ENCODE measurements at places on chromosomes 6 and 20. TPM values are rescaled to one million over a fixed set of nuclear protein-coding genes. Genes with fewer than 3 reads are reported as not detected.

Gene SLC25A27
- total RNA-seq, result 31.9 TPM

DNA sequence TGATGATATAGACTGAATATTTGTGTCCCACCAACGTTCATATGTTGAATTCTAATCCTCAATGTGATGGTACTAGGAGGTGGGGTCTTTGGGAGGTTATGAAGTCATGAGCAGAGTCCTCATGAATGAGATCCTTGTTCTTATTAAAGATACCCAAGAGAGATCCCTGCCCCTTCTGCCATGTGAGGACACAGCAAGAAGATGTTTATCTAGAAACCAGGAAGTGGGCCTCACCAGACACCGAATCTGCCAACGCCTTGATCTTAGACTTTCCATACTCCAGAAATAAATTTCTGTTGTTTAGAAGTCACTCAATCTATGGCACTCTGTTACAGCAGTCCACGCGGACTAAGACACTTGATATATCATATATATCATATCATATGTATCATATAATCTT, 67.7 kb upstream of the GCM1 start:
- no peak for DNase-seq

Gene RBPJL
- total RNA-seq, result 1.5 TPM

- no peak for DNase-seq
These were observed 22.9 kb upstream of the PLEKHG1 start for GRCh38 chr6:150576651-150577226.

Gene IPCEF1
- total RNA-seq, result 0.77 TPM

Gene C6orf15
- not detected for total RNA-seq

GRCh38 chr20:39829661-39830060, 859.4 kb downstream of the MAFB start:
- DNase-seq, result no peak

DNA sequence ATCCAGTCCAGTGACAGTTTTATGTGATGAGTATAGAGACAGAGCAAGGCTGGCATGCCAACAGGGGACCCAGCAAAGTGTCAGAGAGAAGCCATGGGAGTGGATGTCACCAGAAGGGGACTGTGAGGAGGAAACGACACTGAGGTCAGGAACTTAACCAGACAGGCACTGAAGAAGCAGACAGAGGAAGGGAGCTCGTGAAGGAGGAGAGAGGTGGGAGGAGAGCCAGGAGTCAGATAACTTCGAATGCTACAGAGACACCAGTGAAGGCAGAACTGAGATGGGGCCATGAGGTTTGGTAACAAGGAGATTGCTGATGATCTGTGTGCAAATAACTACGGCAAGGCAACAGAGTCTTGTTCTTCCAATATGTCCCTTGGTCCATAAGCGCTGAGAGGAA, 211.1 kb upstream of the FOXA2 start:
- DNase-seq, result no peak

GRCh38 chr20:21235484-21236445, 67.4 kb upstream of the XRN2 start:
- DNase-seq, result peak; percentile 45

DNA sequence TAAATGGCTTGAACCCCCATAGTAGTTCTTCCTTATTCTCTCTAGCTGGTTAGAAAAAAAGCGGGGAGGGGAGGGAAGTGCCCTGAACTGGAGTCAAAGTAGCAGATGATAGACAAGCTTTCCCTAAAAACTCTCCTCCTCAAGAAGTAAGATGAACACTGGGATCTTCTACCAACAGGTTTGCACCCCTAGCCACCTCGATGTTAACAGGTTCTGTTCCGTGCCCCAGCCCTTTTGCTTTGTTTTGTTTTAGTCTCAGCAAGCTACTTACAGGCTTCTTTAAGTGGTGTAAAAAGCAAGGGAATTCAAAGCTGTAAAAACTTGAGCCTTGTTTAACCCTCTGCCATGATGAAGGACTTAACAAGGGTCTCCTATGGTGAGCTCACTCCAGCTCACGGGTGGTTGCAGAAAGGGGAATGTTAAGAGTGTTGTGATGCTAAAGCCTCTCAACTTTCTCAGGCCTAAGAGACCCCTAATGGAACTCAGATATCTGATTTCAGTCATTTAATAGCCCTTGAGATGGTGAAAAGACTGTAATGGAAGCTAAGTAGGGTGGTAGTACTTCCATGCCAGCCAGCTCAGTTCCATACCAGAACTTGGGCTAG, 106.0 kb downstream of the FOXO3 start:
- no peak for DNase-seq

- no peak for DNase-seq
These were observed 36.9 kb upstream of the SLCO4A1 start for GRCh38 chr20:62605236-62605943.

Gene HLA-DOA
- 5.6 TPM for total RNA-seq

DNA sequence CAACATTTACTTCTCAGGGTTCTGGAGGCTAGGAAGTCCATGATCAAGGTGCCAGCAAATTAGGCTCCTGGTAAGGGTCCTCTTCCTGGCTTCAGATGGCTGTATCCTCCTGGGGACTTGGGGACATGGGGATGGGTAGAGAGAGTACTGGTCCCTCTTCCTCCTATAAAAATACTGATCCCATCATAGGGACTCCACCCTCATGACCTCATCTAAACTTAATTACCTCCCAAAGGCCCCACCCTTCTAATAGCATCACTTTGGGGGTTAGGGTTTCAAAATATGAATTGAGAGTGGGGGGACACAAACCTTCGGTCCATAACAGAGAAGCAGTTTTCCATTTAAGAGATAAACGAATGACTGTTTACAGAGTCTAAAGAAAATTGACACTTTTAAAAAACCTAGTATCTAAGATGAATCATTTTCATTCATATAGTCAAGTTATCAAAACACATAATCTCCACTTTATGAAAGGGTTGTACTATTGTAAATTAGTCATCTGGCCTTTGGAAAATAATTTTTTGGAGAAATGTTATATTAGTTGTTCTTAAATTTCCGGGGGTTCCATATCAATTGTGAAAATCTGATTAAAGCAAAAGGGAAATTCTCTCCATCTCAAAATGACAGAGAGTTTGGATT, 33.5 kb downstream of the ELOVL5 start:
- no peak for DNase-seq

DNA sequence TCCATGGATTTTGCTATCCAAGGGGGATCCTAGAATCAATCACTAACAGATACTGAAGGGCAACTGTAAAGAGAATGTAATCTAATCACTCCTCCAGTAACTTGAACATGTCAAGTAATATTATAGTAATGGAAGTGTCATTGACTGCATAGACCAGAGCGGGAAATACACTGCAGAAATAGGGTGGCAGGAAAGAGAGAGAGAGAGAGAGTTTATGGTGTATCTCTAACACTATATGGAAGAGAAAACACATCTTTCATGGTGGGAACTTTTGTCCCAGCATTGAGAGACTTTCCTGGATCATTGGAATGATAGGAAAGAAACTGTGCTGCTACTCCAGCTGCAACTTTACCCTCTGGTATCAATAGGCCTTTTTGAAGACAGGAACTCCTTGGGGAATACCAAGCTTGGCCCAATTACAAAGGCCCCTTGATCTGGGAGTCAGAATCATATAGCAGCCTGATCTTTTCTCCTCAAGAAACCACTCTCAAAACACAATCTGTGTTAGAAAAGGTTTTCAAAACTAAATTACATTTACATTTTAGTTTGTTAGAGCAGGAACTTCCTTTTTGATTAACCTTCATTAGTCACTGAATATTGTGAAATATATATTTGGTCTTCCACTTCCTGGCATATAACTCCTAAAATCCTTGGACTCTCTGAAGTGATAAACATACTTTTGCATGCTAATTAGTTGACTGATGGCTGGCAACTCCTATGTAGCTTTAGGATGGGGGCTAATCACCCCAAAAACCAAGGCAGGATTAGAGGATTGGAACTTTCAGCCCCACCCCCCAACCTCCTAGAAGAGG, 29.5 kb upstream of the RNGTT start:
- no peak for DNase-seq

Gene SEMG2
- total RNA-seq, result not detected

GRCh38 chr6:134299236-134299635, 18.7 kb downstream of the SGK1 start:
- DNase-seq, result no peak

GRCh38 chr6:129634411-129635230, 75.4 kb downstream of the ARHGAP18 start:
- DNase-seq, result no peak

DNA sequence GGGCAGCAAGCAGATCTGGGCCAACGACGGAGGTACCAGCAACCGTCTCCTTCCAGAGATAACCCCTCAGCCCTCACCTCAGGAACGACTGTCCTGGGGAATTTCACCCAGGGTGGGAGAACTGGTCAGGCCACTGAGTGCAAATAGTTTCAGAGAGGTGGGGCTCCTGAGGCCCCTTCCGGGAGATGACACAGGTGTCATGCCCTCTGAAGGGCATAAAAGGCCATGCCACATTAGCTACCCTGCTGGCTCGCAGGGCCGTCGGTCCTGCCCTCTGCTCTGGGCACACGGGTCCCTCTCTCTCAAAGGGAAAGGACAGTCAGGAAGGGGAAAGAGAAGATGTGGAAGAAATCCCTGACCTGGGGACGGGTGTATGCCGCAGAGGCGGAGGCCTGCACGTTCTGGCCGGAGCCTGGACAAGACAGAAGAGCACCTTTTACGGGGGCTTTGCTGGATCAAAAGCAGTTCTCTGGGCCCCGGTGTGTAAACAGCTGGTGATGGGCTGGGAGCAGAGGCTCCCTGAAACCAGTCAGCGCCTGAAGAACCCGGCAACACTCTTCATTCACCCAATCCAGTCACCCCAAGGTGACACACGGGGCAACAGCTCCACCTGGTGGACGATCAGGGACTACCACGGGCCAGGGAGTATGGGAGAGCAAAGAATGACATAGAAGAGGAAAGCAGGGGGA, 6.4 kb upstream of the TAF8 start:
- peak; percentile 89 for DNase-seq

Gene CALHM5
- 0.09 TPM for total RNA-seq

- no peak for DNase-seq
These were observed 277.2 kb downstream of the FRK start for GRCh38 chr6:115783402-115784061.

DNA sequence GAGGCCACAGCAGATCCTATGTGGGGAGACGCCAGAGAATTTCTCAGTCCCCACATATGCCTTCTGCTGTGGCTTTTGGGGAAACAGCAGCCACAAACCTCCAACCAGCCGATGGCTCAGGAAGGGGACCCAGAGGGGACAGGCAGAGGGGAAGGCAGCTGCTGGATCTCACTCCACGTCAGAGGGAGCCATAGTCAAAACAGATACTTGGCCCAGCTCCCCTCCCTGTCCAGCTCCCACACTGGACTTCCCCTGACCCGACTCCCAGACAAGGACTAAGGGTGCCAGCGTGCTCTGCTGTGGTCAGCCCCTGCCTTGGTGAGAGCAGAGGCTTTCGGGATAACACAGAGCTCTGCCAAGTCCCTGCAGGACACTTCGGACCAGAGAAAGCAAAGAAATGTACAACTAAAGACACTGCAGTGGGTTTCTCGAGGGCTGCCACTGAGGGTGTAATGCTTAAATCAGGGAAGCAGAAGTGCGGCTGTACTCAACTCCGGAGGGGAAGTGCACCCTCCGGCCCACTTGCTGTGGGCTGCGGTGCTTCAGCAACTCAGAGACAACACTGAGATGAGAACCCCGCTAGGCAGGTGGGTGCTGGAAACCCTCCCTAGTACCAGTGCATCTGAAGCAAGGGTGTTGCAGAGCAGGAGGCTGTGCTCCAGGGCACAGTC, 47.2 kb downstream of the RRBP1 start:
- no peak for DNase-seq

DNA sequence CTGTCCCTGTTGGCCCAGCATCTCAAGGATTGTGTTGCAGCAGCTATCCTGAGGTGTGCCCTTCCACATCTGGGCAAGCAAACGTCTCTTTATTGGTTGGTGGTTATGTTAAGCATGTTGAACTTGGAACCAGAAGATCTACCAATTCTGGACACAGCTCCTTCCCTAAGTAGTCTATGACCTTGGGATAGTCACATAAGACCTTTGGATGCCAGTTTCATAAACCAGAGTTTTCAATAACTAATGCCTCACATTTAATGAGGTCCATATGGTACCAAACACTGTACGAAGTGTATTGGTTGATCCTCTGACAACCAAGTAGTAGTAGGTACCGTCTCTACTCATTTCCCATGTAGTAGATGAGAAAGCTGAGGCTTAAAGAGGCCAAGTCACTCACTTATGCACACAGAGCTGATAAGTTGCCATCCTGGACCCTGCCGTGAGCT, 3.7 kb downstream of the CYP24A1 start:
- no peak for DNase-seq

Gene MDFI
- total RNA-seq, result 59.4 TPM

Gene PHF20
- total RNA-seq, result 42.2 TPM

DNA sequence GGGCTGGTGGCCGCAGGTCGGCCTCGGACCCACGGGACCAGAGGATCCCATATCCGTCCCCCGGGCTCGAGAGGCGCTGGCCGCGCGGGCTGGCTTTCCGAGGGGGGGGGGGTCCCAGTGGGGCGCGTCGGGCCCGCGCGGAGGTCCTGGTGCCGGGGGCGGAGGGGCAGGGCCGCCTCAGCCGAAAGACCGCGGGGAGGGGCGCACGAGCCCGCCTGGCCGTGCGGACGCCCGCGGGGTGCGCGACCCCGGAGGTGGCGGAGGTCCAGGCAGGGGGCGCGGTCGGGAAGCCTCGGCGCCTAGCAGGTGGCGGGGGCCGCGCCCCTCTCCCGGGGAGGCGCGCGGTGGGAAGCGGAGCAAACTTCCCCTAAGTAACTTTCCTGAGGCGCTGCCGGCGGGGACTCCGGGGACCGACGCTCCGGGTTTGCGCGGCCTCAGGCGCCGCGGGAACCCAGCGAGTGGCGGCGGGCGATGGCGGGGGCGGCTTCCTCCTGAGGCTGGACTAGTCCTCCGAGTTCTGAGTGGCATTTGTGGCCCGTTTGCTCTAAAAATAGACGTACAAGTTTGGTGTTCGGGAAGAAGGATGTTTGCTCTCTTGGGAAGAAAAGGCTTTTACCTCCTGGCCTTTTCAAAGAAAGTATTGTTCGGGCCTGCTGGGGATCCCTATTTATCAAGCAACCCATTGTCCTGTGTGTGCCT, 26.5 kb upstream of the BTBD3 start:
- peak; percentile 60 for DNase-seq

All from progenitor cell of endocrine pancreas (in vitro differentiated cells).